GM06990 (cell line): ENCODE measurements at places on chromosomes 5 and 9.

DNA sequence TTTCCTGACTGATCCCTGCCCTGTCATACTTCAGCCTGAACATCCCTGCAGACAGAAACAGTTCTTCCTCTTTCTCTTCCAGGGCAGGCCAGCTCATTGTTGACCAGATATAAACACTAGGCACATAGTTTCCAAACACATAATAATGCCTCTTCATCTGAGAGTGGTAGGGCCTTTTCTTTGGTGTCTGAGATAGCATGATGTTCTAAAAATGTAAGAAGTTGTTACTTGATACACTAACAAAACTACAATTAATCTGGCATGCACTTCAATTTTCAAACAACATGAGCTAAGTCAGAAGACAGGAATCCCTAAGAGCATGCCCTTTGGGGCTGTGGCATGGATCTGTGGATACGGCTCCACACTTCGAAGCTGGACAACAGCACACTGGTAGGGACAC, 246.6 kb downstream of the SPOCK1 start:
- DNase-seq, result no peak

DNA sequence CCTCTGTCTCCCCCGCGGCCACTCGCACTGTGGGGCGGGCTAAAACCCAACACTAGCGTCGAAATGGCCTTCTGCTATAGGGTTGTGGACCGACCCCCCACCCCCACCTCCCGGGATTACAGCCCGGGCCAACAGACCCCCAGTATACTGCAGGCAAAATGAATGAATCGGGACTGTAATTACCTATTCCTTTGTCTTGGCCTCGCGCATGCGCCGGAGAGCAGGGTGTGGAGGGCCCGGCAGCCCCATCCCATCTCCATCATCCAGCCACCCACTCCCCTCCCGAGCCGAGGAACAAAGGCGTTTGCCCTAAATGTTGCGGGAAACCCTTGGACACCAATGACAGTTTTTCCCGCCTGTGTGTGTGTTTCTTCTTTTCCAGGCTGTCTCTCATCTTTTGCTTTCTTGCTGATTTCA, 1.6 kb downstream of the BASP1 start:
- DNase-seq, result peak; percentile 61

- DNase-seq, result no peak
Observed at GRCh38 chr5:43209060-43209459, 17.0 kb downstream of the NIM1K start.

GRCh38 chr5:134878403-134878802, 4.2 kb downstream of the TXNDC15 start:
- DNase-seq, result no peak

- no peak for DNase-seq
Observed at GRCh38 chr5:14167211-14167845, 24.2 kb downstream of the TRIO start.

DNA sequence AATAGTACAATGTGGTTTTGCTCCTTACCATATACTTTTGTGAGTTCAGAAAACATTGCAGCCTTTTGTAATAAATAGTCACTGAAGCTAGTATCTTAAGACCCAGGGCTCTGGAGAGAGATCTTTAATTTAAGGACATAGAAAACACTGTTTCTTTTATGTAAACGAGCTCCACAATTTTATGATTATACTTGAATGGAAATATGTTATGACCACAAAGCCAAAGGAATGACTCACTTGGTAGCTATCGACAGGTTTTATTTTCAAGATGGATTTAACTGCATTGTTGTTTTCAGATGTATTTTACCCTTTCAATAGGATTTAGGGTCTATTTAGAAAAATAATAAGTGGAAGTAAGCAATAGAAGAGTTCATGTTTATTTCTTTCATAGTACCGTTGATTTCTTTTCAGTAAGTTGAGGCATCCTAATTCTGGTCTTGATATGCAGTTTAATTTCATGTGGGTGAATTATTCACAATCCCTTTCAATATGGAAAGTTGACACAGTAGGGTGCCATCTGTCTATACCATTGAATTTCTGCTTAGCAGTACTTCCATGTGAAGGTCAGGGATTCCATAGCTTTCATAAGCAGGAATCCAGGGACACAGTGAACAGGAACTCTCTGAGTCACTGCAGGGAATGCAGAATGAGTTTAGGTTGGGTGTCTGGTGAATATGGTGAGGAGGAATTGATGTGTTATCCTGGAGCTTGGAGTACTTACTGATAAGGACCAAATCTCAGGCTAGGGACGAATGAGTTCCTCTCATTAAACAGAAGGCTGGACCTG, 157.6 kb downstream of the CD180 start:
- no peak for DNase-seq

DNA sequence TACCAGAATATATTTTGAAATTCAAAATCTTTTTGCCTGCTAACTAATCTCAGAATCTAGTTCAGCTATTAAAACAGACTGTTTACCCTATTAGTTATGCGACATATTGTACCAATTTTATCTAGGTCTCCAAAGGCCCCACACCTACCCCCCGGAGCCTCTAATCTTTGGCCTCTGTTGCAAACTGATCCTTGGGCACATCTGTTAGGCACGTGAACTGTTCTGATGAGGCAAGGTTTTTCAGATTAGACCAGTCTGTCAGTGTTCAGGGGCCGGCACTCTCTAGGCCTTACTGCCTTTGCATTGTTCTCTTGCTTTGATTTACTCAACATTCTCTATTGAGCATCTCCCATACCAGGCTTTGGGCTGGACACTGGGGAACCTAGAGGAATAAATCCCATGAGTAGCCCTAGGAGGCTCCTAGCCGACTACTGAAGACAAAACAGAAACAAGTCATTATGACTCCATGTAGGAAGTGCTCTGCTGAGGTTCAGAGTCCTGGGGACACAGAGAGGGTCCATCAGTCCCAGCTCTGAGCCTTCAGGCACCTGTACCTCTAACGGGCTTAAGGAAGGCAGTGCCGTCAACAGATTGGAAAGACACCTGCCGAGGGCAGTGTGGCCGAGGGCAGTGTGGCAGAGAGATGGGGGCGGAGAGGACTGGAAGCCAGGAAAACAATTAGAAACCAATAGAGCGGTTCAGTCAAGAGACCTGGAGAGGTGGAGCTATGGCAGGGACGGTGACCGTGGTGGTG, 245.1 kb downstream of the AOPEP start:
- no peak for DNase-seq

DNA sequence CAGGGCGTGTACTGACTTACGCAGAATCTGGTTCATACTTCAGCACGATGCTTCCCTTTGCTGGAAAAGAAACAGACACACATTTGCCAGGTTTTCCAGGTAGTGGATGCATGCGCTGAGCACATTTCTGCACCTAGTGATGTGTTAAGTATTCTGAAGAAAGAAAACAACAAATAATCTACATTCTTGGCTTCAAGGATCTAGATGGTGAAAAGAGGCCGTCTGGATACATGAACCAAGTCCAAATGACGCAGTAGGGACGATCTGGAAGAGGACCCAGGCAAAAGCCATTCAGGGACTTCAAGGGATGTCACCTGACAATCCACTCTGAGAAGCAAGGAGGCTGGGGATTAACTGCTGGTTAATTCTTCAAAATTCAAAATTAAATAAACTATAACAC, 30.4 kb downstream of the NSUN2 start:
- DNase-seq, result no peak

GRCh38 chr5:180620014-180620413, 28.7 kb upstream of the SCGB3A1 start:
- DNase-seq, result no peak

DNA sequence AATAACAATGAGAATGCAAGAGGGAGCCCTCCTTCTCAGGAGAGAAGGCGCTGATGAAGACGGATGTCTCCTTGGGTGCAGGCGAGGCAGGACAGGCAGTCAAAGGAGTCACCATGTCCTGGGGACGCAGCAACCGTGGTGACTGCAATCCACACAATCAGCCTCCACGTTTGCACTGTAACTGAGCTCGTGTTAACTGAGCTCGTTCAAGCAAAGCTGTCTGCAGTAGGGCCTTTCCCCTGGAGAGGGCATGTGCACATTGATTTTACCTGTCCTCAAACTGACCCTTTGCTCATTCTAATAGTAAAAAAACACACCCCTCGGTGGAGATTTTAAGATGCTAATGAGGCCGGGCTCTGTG, 2.8 kb downstream of the SARDH start:
- no peak for DNase-seq

DNA sequence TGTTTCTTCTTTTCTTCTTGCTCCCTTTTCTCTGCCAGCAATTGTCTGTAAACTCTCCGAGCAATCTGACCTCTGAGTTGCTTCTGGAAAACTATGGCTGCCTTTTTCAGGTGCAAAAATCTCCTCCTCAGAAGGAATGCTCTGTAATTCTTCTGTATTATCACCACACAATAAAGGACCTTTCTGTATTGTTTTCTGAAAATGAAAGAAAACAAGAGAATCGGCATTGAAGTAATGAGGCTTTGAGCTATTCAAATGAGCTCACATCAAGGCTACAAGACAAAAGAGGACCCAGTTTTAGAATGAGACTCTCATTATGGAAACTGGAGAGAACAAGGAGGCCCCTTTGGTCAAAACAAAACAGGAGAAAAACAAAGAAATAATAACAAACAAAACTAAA, 86.2 kb upstream of the RETREG1 start:
- no peak for DNase-seq

DNA sequence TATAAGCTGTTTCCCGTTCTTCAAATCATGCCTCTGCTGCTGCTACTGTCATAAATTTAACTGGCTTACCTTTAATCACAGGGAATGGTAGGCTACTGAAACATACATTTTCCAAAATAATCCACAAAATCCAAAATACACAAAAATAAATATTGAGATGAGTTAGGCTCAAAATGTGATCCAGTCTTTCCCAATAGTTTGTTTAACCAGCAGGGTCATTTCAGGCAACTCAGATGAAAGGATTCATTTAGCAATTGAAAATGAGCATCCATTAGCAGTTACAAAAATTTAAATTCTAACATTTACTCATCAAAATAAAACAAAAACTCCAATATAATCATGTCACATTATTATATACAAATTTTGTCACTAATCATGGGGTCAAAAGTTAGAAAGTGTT, 1015.6 kb upstream of the DMAC1 start:
- no peak for DNase-seq

GRCh38 chr5:55096861-55097260, 5.6 kb upstream of the GZMA start:
- no peak for DNase-seq

DNA sequence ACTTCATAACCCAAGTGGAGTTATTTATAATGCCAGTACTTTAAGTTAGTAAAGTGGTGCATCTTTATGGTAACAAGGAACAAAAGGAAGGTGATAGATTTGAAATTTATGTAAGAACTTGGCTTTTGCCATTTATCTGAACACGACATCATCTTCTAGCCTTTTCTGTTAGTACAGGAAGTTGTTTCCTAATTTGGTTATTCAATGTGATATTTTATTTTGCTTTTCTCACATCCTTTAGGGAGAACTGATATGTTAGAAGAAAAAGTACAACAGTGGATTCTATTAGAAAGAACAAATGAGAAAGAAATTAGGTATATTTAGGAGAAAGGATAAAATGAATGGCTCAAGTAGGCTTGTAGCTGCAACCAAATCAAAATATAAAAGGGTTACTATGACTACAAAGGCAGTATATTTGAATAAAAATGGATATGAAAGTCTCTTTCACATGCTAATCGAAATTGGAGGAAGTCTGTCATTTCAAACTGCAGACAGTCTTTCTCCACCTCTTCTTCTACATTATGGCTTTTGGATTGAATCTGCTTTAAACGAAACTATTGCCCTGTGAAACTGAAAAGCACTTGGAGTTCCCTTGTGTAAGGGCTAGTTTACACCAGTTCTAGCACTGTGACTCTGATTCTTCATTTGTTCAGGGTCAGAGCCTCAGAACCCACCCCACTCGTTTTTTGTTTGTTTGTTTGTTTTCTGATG, 18.5 kb upstream of the SLC24A2 start:
- no peak for DNase-seq

DNA sequence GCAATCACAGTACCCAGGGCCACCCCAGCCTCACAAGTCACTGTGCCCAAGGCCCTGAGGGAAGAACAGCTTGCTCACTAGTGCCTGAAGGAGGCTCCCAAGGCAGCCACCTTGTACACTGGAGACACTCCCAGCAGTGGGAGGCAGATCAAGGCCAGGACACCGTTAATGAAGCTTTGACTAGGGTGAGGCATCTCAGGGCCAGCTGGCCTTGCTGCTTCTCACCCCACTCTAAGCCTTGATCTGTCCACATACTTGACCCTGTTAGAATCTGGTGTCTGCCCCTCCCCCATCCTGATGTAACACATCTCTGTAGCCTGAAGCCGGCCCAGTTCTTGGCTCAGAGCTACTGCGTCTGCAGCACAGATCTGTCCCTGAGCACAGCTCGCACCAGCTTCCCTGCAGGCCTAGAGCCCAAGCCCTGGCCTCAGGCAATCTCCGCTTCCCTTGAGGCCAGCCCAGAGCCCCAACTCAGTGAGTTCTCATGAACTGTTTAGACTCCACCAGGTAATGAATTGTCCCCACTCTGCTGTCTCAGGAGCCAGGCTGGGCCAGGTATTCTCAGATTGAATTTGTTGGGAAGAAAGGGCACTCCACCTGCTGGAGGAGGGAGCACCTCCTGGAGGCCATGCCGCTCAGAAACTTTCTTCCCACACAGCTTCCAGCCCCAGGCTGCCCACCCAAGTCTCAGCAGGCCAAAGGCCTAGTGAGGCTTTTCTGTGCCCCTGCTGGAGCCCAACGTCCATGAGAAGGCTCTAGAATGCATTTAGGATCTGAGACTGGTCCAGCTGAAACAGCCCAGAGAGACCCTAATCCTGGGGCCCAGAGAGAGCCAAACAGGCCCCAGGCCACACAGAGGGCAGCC, 13.4 kb upstream of the JADE2 start:
- no peak for DNase-seq

DNA sequence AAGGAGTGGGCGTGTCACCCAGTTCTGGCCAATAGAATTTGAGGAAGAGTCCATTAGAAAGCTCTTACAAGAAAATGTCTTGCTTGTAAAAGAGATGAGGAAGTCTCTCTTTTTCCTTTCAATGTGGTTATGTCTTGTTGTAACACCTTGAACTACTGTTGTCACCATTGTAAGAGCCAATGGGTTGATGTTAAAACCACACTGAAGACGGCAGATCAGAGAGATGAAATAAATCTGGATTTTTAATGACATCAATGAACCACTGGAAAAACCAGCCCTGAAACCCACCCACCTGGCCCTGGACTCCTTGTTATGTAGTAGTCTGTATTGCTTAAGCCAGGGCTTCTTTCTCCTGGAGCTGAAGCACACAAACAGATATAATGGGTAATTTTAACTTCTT, 83.8 kb upstream of the ERCC6L2 start:
- no peak for DNase-seq

DNA sequence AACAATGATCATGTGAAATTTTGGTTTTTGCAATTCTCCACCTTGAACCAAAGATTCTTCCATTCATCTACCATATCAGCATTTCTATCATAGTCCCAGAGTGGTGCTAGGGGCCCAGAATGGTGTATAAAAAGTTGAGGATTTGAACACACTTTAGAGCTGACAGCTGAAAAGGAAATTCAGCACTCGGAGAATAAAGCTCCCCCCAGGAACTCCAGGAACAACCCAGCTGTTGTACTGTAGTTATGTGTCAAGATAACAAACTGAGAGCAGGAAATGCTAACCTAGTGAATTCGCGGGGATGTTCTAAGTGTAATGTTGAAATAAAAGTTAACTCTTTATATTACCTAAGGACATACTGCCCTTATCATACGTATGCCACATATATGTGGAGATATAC, 216.7 kb downstream of the NFIB start:
- DNase-seq, result no peak
